NCI-H2081 (cell line): ENCODE measurements at places on chromosomes 7 and 10.

DNA sequence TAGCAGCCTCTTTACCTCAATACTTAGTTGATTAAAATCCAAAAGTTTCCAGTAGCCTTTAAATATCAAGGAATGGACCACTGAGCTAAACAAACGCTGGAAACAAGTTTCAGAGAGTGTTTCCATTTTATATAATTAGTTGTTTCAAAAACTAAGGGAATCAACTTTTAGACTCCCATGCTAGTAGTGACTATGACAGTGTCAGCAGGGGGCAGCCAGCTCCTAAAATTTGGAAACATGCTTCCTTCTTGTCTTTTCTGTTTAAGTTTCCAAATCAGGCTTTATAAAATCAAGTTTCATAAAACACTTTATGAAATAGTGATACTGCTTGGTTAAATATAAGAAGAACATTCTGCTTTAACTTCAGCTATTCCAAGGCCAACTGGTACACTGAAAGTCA is 138.2 kb upstream of the TMEM229A start:
- no peak for DNase-seq

GRCh38 chr7:4800926-4801838 is 25.8 kb downstream of the AP5Z1 start:
- no peak for DNase-seq

GRCh38 chr7:48337012-48337621 is 165.9 kb downstream of the ABCA13 start:
- DNase-seq, result peak; percentile 11

- no peak for DNase-seq
Measured at GRCh38 chr10:84356928-84357327, 28.5 kb downstream of the CCSER2 start.

DNA sequence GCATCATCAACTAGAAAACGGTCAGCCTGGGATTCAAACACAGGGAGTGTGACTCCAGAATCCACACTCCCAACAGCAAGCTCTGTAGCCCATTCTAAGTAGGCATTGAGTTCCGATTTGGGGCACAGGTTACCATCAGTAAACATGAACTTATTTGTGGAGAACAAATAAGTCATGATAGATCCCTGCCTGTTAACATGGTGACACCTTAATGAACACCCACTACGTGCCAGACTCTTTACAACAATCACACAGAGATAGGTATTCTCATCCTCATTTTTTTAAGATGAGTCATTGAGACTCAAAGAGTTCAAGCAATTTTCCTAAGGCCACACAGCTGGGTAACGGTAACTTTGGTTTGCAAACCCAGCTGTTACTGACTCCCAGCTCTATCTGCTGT is 91.5 kb downstream of the LYZL2 start:
- DNase-seq, result no peak

DNA sequence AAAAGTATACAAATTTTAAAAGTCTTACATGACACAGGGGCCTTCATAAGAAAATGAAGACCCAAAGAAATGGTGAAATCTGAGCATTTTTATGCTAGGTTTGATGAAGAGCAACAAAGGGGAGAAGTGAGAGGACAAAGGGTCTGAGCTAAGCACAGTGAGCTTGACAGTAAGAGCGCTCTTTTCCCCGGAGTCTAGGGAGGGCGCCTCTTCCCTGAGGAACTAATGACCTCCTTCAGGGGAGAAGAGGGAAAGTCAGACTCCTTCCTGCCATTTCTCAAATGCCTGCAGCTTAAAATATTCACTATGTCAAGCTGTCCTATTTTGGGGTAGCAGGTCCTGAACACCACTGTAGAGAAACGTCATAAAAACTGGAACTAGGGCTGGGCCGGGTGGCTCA is 18.1 kb upstream of the PAXIP1 start:
- DNase-seq, result no peak

DNA sequence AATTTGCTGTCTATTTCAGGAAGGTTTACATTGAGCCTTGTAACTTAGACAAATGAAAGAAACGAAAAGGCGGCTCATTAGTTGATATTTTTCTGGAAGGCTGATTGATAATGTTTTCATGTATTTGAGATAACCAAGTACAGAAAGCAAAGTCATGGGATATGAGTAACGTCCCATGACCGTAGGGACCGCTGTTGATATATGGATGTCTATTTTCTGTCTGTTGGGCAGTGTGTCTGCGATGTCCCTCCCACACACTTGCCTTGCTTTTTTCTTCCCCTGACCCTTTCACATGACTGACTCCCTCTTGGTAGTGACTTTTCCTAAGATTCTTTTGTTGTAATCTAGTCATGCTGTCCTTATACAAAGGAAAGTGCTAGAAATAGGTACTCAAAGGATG is 57.0 kb upstream of the GPR158 start:
- DNase-seq, result no peak

DNA sequence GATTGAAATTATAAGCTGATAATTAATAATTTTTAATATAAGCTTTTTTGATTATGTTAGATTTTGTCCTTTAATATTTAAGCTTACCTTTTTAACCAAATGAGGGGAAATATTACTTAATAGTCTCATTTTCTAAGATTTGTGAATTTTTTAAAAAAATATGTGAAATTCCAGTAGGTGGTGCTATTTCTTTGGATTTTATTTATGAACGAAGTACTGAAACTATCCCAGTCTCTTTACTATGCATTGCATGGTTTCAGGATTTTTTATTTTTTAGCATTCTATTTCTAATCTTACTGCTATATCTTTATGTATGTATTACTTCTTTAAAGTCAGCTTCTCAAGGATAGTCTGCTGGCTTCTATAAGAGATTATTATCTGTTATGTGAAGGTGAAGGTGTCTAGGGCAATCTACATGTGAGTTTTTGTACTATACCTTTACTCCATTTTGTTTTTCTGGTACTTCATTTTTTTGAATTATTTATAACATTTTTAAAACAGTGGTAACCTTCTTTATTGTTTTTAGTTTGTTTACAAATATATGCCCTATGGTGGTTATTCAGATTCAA is 78.3 kb downstream of the ATRNL1 start:
- DNase-seq, result no peak
